ENCODE measurements at places on chromosomes 3 and 15.

GRCh38 chr3:48505968-48506504, 2.1 kb upstream of the SHISA5 start:
- no peak for DNase-seq

- DNase-seq: no peak
Observed at GRCh38 chr15:80475572-80475971, 71.4 kb downstream of the ARNT2 start.

- DNase-seq: no peak
Observed at GRCh38 chr3:45940781-45941365, 2.4 kb upstream of the CXCR6 start.

GRCh38 chr3:73759297-73759711, 134.6 kb upstream of the PDZRN3 start:
- DNase-seq: no peak

- no peak for DNase-seq
Observed at GRCh38 chr3:105948101-105948500, 79.3 kb upstream of the CBLB start.

GRCh38 chr3:31503456-31503855, 29.3 kb upstream of the STT3B start:
- no peak for DNase-seq
